Dermis blood vessel endothelial cell (primary cell): ENCODE measurements at places on chromosomes 7 and 10. TPM values are rescaled to one million over a fixed set of nuclear protein-coding genes. Genes with fewer than 3 reads are reported as not detected.

ADRA2A gene
- total RNA-seq = 0.05 TPM in 1 of 2 replicates, not detected in the other

- DNase-seq = peak; percentile 22
These were observed 86.0 kb upstream of the DIP2C start for GRCh38 chr10:775245-776075.

- peak; percentile 48 for DNase-seq
These were observed 115.5 kb upstream of the CREB5 start for GRCh38 chr7:28296571-28297483.

- DNase-seq = no peak
These were observed 86.6 kb upstream of the MACROH2A2 start for GRCh38 chr10:69965919-69966662.

TSPAN12 gene
- 74.5 and 83.4 TPM in 2 replicates for total RNA-seq

- no peak for DNase-seq
These were observed 161.7 kb upstream of the MKI67 start for GRCh38 chr10:128287921-128288320.
